Endothelial cell (in vitro differentiated cells): ENCODE measurements at places on chromosomes 7 and 10.
A peak's percentile ranks its signal among the peaks of the same experiment; 100 is the strongest.

DNA sequence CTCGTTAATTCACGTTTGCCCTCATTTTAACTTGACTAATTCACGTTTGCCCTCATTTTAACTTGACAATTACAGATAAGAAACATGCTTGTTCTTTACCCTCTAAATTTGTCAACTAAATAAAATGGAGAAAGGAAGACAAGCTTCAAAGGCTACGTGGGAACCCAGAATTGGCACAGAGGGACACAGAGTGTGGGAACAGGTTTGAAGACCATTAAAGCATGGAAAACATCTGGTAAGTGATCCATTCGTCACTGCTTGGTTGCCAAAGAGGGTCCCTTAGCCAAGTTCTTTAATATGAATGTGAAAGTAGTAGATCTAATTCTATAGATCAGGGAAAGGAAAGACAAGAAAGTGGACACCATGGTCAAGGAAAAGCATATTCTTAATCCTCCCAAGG, 57.2 kb downstream of the ITIH5 start:
- DNase-seq: no peak
- peaks cover 3% of the 10 kb centered on the region for H3K4me1 ChIP-seq
- peaks cover 3% of the 10 kb centered on the region for H3K27me3 ChIP-seq
- no peak overlapping the region for H3K27ac ChIP-seq

GRCh38 chr7:68619526-68619925, 978.7 kb upstream of the AUTS2 start:
- H3K27me3 ChIP-seq: peaks cover 5% of the 10 kb centered on the region
- no peak for DNase-seq
- H3K4me3 ChIP-seq: no peak overlapping the region
- peaks cover 5% of the 10 kb centered on the region for H3K36me3 ChIP-seq
- H3K4me1 ChIP-seq: no peaks in the 10 kb centered on the region
- H3K27ac ChIP-seq: no peak overlapping the region

DNA sequence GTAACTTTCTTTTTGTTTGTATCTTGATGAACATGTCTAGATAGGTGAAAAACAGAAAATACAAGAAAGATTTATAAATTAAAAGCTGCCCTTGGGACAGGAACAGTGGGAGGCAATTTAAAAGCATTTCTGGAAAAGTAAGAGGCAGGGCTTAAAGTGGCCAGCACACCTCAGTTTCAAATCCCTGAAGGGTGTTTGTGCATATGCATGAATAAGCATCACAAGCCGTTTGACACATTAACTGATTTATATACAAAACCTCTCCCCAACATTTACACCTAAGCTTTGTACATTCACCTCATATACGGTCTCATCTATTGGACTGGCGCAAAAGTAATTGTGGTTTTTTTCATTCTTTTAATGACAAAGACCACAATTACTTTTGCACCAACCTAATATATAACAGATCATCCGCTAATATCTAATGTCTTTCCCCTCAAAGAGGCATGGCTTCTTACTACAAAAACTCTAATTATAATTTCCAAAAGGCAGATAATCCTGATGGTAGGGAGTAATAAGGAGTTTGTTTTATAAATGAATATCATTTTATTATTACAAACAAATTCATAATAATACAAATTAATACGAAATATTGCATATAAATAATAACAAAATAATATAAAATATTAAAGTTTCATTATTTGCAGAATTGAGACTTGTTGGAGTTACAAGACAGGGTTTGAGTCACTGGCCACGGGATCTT, 48.3 kb downstream of the LRGUK start:
- no peak for DNase-seq
- peaks cover 24% of the 10 kb centered on the region for H3K4me1 ChIP-seq
- H3K27me3 ChIP-seq: no peaks in the 10 kb centered on the region
- H3K36me3 ChIP-seq: no peaks in the 10 kb centered on the region
- H3K27ac ChIP-seq: no peak overlapping the region

DNA sequence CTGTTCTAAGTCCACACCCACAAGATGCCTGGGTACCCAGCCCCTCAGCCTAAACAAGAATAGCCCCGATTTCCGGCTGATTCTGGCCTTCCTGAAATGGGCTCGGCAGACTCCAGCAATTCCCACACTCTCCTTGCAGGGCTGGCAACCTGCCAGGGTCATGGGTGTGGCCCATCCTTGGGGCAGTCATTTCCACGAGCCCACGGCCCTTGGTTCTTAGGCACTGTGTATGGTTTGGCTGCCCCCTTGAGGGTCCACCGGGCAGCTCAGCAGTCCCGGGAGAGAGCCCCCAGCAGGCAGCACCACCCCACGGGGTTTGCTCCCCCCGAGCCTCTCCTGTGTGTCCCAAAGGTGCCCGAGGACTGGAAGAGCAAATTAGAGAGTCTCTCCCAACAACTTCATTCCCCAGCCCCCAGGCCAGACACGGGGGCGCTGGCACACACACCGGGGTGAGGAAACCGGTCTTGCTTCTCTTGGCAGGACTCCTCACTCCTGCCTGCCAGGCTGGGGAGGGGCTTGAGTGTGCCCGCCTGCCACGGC, 142.2 kb downstream of the EMX2 start:
- no peaks in the 10 kb centered on the region for H3K36me3 ChIP-seq
- H3K4me3 ChIP-seq: no peak overlapping the region
- H3K4me1 ChIP-seq: no peaks in the 10 kb centered on the region
- DNase-seq: no peak

DNA sequence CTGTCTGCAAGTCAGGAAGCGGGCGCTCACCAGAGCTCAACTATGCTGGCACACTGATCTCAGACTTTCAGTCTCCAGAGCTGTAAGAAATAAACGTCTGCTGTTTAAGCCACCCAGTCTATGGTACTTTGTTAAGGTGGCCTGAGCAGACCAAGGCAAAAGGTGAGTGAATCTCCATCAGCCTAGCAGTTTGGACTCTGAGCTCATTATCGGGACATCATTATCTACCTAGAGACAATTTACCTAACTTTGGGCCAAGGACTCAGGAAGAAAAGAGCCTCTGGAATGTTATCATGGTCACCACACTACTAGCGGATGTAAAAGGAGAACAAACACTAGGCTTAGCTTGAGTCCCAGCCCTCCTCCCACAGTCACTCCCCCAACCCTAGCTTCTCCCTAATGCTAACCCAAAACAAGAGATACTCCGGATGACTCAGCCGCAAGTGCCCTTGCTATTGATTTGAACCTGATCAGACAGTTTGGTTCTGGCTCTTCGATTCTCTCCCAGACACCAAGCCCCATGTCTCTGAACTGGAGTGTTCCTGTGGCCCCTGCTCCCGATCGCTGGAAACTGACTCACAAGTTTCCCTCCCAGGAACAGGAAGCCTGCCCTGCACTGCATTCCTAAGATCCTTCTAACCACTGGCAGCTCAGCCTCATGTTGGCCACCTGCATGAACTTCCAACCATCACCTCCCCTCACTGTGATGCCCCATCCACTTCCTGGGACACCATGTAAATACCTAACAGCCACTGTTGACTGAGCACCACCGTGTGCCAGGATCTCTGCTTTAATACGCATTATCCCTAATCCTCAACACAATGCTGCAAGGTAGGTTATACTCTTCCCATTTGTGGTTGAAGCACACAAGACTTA, 34.5 kb downstream of the CREB3L2 start:
- H3K27ac ChIP-seq: peak overlapping the region; percentile 33
- H3K36me3 ChIP-seq: peaks cover 11% of the 10 kb centered on the region
- H3K4me3 ChIP-seq: no peak overlapping the region
- DNase-seq: no peak

DNA sequence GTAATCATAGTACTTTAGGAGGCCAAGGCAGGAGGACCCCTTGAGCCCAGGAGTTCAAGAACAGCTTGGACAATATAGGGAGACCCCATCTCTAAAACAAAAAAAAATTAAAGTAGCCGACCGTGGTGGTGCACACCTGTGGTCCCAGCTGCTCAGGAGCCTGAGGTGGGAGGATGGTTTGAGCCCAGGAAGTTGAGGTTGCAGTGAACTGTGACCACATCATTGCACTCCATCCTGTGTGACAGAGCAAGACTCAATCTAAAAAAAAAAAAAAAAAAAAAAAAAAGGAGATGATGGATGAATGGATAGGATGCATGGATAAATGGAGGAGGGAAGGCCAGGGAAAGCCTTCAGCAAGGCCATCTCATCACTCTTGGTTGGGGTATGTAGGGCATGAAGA, 33.4 kb upstream of the BMPR1A start:
- H3K4me1 ChIP-seq: no peaks in the 10 kb centered on the region
- DNase-seq: no peak
- no peaks in the 10 kb centered on the region for H3K36me3 ChIP-seq
- no peak overlapping the region for H3K4me3 ChIP-seq
- no peak overlapping the region for H3K27ac ChIP-seq

DNA sequence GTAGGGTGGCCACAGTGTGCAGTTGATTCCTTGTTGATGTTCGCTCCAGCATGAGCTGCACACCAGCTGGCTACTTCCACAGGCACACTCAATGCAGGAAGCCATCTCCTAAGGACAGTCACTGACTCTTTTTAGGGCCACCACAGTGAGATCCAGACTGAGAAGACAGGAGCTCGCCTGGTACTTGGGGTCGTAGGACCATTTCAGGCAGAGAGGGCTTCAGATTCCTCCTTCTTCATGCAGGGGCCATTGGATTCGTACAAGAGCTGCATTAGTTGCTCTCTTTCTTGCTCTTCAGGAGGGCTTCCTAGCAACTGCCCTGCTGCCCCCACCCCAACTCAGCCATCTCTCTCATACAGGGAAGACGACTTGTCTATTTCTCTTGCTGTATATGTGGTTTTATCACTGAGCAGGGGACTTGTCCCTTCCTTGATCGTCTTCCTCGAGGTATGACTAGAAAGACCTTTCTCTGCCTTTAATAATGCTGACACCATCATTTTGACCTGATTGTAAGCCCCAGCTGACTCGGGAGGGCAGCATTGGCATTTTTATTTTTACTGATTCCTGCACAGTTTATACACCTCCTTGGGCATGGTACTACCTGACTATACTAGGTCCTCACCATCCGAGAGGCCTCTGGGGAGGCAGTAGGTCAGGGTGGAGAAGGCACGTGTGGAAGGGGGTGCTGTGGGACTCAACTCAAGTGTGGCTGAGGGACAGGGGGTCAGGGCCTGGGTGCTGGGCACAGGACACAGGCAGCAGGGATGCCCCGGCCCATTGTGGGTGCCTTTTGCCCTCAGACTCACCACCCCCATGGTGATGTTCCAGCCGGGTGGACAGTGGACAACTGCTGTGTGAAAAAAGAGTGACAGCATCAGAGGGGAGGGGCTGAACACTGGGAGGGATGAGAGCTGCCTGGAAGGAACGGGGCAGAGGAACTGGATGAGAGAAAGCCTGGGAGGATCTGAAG, 136.7 kb upstream of the ZNF746 start:
- DNase-seq: no peak
- no peak overlapping the region for H3K4me3 ChIP-seq

- H3K4me1 ChIP-seq: peaks cover 19% of the 10 kb centered on the region
- no peaks in the 10 kb centered on the region for H3K36me3 ChIP-seq
- H3K4me3 ChIP-seq: no peak overlapping the region
- no peak overlapping the region for H3K27ac ChIP-seq
- peaks cover 3% of the 10 kb centered on the region for H3K27me3 ChIP-seq
Measured at GRCh38 chr7:69959789-69960499, 361.7 kb downstream of the AUTS2 start.

DNA sequence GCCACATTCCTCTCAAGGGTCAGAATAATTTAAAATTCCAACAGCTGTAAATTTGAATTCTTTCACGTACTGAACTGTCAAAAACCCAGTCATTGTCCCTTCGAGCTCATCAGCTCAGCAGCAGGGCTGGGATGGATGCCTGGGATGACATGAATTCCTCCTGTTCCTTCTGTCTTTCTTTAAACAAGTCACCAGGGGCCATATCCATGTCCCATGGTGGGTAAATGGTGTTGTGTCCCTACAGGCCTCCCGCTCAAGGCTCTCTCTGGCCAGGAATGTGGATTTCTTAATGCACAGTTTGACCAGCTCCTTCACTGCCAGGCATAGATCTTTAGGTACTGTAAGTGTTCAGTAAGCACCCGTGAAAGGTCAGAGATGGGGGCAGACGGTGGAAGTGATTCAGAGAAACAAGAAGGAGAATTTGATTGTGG, 13.8 kb upstream of the TECPR1 start:
- no peak overlapping the region for H3K27ac ChIP-seq
- H3K4me3 ChIP-seq: no peak overlapping the region
- H3K36me3 ChIP-seq: peaks cover 7% of the 10 kb centered on the region
- H3K4me1 ChIP-seq: no peaks in the 10 kb centered on the region

DNA sequence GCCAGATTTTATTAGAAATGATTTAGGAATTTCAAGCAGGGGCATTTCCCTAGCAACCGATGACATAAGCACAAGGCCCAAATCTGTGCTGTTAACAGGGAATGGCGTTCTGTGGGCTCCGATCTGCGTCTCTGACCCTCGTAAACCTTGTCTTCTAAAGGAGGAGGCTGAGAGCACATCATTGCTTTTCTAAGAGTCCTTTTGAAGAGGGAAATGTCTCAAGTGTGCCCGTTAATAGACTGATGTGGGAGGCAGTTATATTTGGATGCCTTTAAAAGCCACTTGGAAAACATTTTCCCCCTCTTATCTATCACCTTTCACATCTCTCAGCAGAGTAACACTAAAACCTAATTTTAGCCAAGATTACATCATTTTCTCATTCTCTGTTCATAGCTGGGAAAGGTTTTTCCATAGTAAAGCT, 424.1 kb upstream of the GALNT17 start:
- no peaks in the 10 kb centered on the region for H3K27me3 ChIP-seq
- H3K36me3 ChIP-seq: peaks cover 23% of the 10 kb centered on the region
- H3K4me3 ChIP-seq: no peak overlapping the region
- H3K4me1 ChIP-seq: peaks cover 11% of the 10 kb centered on the region

DNA sequence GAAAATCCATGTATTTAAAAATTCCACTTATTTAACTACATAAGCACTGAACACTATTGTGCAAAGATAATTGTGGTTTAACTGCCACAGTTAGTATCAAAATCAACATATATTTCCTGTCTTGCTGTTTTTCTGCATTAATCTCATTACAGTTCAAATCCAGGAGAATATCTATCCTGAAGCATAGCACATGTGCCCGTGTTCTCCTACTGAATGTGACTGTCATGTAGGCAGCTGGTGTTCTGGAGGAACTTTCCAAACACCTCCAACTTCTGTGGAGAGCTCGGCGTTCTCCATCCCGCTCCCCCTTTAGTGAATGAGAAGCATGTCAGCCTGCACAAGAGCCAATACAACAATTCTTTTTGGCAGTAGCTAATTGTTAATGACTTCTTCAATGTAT, 76.4 kb upstream of the IKZF1 start:
- H3K4me3 ChIP-seq: no peak overlapping the region
- no peak for DNase-seq
- no peaks in the 10 kb centered on the region for H3K36me3 ChIP-seq
- H3K4me1 ChIP-seq: no peaks in the 10 kb centered on the region
- no peak overlapping the region for H3K27ac ChIP-seq

DNA sequence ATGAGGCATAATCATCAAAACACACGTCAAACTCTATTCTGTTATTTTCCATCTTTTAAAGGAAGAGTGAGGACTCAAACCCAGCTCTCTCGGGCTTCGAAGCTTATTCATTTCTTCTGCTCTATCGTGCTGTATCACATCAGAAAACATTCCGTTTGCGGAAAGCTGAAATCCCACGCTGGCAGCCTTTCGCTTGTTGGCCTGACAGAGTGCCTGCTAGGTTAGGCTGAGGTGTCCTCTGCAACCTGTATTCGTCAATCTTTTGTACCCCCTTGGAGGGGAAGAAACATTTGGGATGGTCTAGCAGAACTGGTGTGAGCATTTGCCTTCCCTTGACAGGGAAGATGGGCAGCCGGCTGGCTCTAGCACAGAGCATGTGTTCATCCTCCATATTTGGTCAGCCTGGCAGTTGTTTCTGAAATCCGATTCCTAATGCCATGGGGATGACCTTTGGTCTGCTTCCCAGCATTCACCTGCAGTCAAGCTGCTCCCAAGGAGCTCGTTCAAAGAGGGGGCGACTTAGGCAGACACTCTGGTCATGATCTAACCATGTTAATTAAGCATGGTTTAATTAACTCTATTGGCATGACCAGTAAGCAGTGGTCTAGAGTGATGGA, 55.2 kb downstream of the TACC2 start:
- H3K36me3 ChIP-seq: no peaks in the 10 kb centered on the region
- no peak overlapping the region for H3K4me3 ChIP-seq
- DNase-seq: no peak
- H3K27me3 ChIP-seq: peaks cover 4% of the 10 kb centered on the region
